ENCODE measurements at places on chromosomes 2 and 18.

- DNase-seq = peak; percentile 58
Measured at GRCh38 chr2:44016282-44016681, 20.5 kb upstream of the LRPPRC start.

DNA sequence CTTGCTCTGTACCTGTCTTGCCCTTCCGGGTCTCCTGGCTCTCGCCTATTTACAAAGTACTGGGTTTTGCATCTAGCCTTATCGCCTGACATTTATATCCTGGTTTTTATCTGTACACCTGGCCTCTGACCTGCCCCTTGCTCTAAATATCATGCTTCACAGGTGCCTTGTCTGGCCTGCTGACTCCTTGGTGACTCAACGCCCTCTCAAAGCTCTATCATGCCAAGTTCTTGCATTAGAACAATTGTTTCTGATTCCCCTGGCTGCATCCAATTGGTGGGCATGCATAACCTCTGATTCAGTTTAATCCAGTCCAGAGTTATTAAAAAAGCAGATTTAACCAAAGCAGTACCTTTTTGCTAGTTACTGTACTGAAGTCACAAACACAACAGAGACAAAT lies 113.9 kb upstream of the CCDC68 start:
- DNase-seq = no peak

DNA sequence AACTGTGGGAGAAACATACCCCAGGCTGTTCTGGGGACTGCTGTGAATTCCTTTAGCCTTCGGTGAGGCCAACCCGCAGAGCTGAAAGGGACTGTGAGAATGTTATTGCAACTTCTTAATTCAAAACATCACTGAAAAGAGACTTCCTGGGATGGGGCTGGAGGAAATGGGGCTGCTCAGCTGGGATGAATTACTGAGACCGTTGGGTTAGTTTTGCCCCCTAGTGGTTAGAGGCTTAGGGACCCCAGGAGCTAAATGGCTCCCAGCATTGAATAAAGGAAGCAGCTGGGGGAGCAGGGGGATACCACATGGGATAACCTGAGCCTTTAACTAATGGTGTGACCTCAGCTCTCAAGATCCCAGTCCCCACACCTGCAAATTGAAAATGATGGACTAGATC lies 941.1 kb upstream of the FANCL start:
- no peak for DNase-seq

- no peak for DNase-seq
Measured at GRCh38 chr2:72947952-72948830, 30.9 kb downstream of the EMX1 start.
